ENCODE measurements at places on chromosomes 6 and 20. TPM values are rescaled to one million over a fixed set of nuclear protein-coding genes. Genes with fewer than 3 reads are reported as not detected.
A peak's percentile ranks its signal among the peaks of the same experiment; 100 is the strongest.

DNA sequence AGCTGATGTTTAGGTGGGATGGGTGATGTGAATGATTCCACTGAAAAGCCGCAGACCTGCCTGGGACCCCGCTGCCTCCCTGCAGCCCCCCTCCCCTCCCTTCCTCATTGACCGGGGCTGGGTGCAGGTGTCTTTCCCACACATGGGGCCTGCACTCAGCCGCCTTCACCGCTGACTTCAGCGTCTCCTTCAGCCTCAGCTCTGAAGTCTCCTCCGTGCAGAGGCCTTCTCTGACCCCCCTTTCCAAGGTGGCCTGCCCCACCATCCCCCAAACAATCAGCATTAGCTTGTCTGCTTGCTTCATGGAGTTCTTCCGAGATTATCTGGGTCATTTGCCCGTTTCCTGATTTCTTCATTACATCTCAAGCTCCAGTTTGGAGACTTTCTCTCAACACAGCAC, 140.7 kb downstream of the SMOC2 start:
- DNase-seq = no peak

The C6orf15 gene
- not detected for total RNA-seq

The AHI1 gene
- total RNA-seq = 5.0 TPM

DNA sequence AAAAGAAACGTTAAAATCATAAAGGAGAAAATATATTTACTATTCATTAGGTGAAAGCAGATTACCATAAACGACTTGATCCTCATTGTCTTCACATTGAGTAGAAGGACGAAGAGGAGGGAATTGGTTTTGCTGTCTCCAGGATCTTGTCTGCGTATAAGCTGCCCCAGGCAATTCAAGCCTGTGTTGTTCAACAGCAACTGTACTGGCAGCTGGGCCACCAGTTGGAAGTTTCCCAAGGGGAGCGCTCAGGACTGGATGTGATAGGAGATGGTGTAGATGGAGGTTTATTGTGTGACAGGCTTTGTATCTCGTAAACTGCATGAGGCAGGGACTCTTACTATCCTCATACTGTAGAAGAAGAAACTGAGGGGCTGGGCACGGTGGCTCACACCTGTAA, 3.9 kb upstream of the FANCE start:
- no peak for DNase-seq

- no peak for DNase-seq
Measured at GRCh38 chr20:45993197-45993951, 15.3 kb upstream of the MMP9 start.

The SLC17A2 gene
- not detected for total RNA-seq

The CLIC5 gene
- total RNA-seq = under 0.01 TPM

DNA sequence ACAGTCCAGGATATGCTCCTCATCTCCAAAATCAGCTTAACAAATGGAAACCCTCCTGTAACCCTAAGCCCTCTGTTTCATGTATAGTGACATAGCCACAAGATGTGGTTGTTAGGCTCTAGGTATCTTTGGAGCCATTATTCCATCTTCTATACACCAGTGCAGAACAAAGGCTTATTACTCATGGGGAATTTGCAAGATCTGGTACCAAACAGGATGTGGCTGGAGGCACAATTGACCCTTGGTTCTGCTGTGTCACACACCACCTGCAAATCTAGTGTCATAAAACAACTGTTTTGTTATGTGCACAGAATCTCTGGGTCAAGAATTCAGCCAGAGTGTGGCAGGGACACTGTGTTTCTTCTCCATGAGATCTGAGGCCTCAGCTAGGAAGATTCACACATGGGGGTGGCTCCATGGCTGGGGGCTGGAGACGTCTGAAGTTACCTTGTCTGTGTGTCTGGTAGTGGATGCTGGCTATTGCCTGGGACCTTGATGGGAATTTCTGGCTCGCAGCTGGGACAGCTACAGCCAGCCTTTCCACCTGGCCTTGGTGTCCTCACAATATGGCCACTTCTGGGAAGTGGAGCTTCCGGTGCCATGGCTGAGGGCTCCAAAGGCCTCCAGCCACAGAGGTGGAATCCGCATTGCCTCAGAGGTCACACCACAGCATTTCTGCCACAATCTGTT, 369.9 kb downstream of the CDH26 start:
- DNase-seq = no peak

GRCh38 chr20:20821484-20822260, 109.2 kb upstream of the RALGAPA2 start:
- DNase-seq = no peak

DNA sequence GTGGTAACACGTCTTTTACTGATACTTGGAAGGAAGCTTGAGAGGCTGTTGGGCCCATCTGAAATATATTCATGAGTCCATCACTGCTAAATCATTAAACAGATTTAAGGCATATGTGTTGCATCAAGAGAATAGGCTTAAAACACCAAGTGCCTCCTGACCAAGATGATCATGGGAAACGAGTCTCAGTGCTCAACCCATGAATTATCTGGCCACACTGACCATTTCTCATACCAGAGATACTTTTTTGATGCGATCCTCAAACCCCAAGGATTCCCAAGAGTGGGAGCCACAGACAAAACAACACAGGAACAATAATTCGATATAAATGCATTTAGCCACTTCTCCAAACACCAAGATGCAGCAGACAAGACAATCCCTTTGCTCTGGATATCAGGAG, 17.2 kb downstream of the HEY2 start:
- DNase-seq = no peak

The KCNQ2 gene
- not detected for total RNA-seq

The ME1 gene
- total RNA-seq = 2.2 TPM

The RNF39 gene
- total RNA-seq = not detected

The XKR7 gene
- under 0.01 TPM for total RNA-seq

DNA sequence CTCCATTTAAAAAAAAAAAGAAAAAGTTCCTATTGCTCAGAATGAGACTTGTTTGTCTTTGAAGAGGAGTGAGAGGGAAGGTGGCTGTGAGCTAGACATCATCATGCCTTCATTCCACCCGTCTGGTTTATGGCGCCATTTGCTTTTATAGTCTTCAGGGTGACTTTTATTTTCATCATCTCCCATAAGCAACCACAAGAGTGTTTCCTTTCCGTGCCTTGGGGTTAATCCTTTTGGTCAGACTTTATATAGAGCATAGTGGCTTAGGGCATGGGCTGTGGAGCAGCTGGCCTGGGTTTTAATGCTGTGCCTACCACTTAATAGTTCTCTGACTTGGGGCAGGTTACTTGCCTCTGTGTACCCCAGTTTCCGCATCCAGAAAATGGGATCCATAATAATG, 77.8 kb downstream of the RREB1 start:
- DNase-seq = no peak

DNA sequence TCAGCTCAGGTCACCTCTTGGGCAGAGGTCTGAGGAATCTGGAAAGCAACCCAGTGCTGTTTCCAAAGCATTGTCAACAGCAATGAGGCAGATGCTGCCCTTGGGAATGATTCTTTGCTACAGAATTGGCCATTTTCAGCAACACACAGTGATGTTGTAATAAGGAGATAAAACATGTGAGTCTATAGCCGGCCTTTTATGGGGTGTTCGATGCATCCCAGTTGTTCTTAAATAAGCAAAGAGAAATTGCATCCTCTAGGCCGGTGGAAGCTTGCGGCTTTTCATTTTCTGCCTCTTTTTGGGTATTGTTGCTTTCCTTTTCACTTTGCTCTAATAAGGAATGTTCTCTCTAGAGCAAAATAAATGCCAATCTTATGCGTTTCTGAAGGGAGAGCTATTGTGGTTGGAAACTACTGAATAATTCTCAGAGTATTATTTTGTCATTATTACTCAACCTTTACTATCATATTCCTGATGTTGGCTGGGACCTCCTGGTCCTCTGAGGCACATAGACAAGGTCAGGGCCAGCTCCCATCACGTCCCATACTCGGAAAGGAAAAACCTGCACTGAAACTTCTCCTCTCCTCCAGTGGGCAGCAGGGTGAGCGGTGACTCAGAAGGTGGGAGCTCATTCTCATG, 214.2 kb downstream of the CDH26 start:
- DNase-seq = no peak

- no peak for DNase-seq
Measured at GRCh38 chr6:161379834-161380582, 106.1 kb upstream of the AGPAT4 start.

The YWHAB gene
- total RNA-seq = 96.6 TPM

- no peak for DNase-seq
Measured at GRCh38 chr20:58102261-58102660, 126.2 kb downstream of the ANKRD60 start.

- DNase-seq = peak; percentile 68
Measured at GRCh38 chr20:31652917-31653396, 15.2 kb downstream of the COX4I2 start.

DNA sequence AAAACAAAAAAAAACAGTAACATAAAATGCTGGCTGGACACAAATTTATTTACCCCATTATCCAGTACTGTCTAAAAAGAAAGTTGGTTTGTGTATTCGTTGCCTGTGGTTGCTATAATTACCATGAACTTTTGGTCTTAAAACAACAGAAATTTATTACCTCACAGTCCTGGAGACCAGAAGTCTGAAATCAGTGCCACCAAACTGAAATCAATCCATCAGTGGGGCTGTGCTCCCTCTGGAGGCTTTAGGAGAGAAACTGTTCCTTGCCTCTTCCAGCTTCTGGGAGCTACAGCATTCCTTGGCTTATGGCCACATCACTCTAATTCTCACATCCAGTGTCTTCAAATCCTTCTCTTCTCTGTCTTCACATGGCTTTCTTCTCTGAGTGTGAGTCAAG, 79.4 kb downstream of the SNX5 start:
- DNase-seq = no peak

The CD83 gene
- total RNA-seq = 1.7 TPM

GRCh38 chr20:62046431-62046830, 19.2 kb downstream of the TAF4 start:
- DNase-seq = no peak

The PLAGL1 gene
- 5.7 TPM for total RNA-seq

GRCh38 chr6:71887006-71887743, 825 bp downstream of the RIMS1 start:
- DNase-seq = no peak

The SLC35F1 gene
- total RNA-seq = not detected

DNA sequence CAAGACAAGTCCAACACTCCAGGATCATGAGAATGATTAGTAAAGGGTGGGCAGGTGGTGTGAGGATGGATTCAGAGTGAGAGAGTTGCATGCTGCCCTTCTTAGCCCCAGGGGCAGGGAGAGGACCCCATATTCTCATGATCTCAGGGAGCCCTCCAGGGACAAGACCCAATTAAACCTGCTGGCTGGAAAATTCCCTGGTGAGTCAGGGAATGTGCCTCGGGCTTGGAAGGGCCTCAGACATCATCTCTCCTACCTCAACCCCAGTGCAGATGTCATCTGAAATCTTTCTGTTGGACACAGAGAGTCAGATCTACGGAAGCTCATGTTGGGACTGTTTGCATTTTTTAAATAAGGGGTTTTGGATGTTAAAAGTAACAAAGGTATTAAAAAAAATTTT, 9.2 kb upstream of the SIRPD start:
- DNase-seq = no peak

DNA sequence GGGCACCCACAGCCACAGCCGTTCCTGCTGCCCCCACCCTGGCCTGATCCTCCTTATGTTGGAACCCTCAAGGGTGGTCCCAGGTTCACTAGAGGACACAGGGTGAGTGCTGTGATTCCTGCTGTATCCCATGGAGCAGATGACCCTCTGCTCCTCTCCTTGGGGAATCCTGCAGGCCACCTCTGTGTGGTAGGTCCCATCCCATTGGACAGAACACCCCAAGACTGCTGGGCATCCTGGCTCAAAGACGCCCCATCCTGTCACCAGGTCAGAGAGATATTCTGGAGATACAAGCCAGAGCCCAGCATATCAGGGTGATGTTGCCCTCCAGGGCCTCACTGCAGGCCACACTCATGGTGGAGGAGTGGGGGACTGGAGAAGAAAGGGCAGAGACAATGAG, 28.4 kb downstream of the HLA-A start:
- DNase-seq = no peak

The BPIFB4 gene
- not detected for total RNA-seq

Data from lung microvascular endothelial cell (primary cell).